ENCODE measurements at places on chromosomes 7 and 10.
A peak's percentile ranks its signal among the peaks of the same experiment; 100 is the strongest.

DNA sequence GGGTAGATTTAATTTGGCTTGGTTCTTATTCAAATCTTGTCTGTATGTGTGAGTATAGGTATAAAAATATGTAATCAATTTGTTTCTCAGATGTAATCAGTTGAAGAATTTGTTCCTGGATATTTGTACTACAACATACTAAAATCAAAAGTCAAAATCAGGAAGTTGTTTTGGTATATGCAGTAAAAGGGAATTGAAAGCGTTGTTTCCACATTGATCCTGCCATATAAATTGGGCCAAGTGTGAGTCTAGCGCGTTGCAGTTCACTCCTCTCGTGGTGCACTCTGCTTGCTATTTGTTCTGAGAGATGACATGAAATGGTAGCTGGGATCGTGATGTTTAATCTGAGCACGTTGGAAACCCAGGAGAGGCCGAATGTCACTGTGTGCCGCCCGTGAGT, 55.9 kb downstream of the SHH start:
- H3K4me1 ChIP-seq: peaks cover 79% of the 10 kb centered on the region
- no peak for DNase-seq
- H3K27ac ChIP-seq: no peak overlapping the region
- H3K4me3 ChIP-seq: no peak overlapping the region

GRCh38 chr10:6999232-6999925, 411.5 kb downstream of the SFMBT2 start:
- peak overlapping the region; percentile 67 for H3K4me3 ChIP-seq
- DNase-seq: peak; percentile 31
- peaks cover 51% of the 10 kb centered on the region for H3K4me1 ChIP-seq
- H3K27ac ChIP-seq: peak overlapping the region; percentile 76
- no peaks in the 10 kb centered on the region for H3K36me3 ChIP-seq

DNA sequence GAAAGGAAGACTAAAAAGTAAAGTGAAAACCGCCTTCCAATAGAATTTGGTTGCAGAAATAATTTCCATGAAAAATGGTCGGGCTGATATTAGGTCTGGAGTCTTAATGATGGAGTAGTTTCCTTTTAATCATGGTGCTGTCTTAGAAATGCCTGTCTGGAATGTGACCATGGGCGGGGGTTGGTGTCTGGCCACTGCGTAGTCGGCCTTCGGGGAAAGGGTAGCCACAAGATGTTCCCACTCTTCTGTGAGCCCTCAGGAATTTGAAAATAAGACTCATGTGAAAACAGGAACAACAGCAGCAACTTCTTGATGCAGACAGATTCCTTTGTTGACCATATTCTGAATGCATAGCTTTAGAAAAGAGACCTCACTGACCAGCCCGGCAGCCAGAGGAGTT, 176.8 kb downstream of the KIAA1217 start:
- no peaks in the 10 kb centered on the region for H3K4me1 ChIP-seq
- no peak for DNase-seq
- no peak overlapping the region for H3K4me3 ChIP-seq
- H3K27ac ChIP-seq: no peak overlapping the region
- peaks cover 6% of the 10 kb centered on the region for H3K27me3 ChIP-seq

- peaks cover 22% of the 10 kb centered on the region for H3K4me1 ChIP-seq
- peaks cover 2% of the 10 kb centered on the region for H3K27me3 ChIP-seq
- H3K36me3 ChIP-seq: peaks cover 72% of the 10 kb centered on the region
- H3K4me3 ChIP-seq: no peak overlapping the region
Measured at GRCh38 chr10:18583575-18584270, 67.7 kb downstream of the NSUN6 start.

GRCh38 chr7:141076377-141076776, 2.5 kb downstream of the TMEM178B start:
- peaks cover 20% of the 10 kb centered on the region for H3K4me1 ChIP-seq
- H3K36me3 ChIP-seq: no peaks in the 10 kb centered on the region
- H3K27me3 ChIP-seq: peaks cover 9% of the 10 kb centered on the region
- DNase-seq: no peak

DNA sequence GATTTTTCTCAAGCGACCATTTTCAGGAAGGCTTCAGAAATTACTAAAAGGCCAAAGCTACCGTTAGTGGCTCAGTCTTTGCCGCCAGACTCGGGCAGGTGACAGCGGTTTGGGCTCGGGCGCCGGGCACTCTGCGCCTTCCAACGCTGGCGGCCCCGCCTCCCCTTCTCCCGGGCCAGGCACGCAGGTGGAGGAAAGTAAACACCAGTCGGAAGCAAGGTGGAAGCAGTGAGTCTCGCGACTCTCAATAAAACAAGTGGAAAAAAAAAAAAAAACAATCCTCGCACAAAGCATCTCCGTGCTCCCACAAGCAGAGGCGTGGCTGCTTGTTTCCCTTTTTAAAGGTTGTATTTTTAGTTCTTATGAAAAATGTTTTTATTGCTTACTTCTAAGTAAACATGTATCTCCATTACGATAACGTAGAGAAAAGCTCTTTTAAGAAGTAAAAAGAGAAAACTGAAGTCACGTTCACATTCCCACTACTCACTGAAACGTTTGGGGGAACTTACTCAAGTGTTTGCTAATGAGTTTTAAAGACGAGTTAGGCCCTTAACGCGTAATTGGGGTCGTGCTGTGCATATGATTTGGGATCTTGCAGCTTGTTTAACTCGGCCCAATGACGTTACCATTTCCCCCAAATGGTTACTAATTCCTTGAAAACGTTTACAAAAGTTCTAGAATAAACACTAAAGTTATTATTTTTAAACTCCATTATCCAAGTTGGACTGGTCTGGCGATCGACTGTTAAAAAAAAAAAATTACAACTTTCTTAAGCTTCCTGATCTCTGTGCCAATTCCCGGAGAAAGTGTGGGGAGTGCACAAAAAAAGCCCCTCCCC, 864 bp downstream of the CDCA7L start:
- H3K4me3 ChIP-seq: peak overlapping the region; percentile 83
- H3K27me3 ChIP-seq: peaks cover 2% of the 10 kb centered on the region
- H3K36me3 ChIP-seq: no peaks in the 10 kb centered on the region
- H3K4me1 ChIP-seq: peaks cover 9% of the 10 kb centered on the region

GRCh38 chr7:86747698-86748097, 104.0 kb downstream of the GRM3 start:
- H3K27me3 ChIP-seq: no peaks in the 10 kb centered on the region
- no peak overlapping the region for H3K4me3 ChIP-seq
- H3K4me1 ChIP-seq: no peaks in the 10 kb centered on the region
- H3K36me3 ChIP-seq: no peaks in the 10 kb centered on the region

- DNase-seq: no peak
- H3K36me3 ChIP-seq: no peaks in the 10 kb centered on the region
- no peaks in the 10 kb centered on the region for H3K4me1 ChIP-seq
- H3K27ac ChIP-seq: no peak overlapping the region
- no peak overlapping the region for H3K4me3 ChIP-seq
Measured at GRCh38 chr7:90266808-90267207, 21.8 kb downstream of the CFAP69 start.

DNA sequence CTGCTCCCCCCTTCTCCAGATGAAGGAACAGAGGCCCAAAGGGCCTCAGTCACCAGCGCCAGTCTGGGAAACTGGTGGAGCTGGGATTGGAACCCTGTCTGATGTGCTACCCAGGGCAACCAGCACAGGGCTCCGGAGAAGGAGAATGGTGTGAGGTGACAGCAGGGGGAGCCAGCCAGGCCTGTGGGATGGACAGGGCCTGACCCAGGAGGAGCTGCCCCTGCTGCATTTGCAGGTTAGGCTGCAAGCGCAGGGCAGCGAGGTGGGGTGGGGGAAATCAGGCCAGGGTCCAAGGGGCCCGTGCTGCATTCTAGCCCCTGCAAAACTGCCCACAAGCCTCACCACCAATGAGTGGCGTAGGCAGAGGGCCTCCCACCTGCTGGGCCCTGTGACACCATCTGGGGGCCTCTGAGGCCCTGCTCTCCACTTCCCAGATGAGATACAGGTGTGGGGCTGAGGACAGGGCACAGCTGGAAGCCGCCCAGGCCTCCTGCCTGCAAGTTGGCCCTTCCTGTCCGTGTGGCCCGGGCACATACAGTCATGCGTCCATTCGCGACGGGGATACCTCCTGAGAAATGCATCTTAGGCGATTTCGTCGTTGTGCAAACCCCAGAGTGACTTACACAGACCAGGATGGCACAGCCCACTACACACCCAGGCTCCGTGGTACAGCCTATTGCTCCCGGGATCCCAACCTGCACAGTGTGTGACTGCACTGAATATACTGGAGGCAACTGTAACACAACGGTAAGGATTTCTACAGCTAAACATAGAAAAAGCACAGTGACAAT, 45.3 kb downstream of the RASGEF1A start:
- no peak for DNase-seq
- peaks cover 20% of the 10 kb centered on the region for H3K4me1 ChIP-seq
- H3K27ac ChIP-seq: no peak overlapping the region
- peaks cover 2% of the 10 kb centered on the region for H3K27me3 ChIP-seq
- no peaks in the 10 kb centered on the region for H3K36me3 ChIP-seq
- no peak overlapping the region for H3K4me3 ChIP-seq

DNA sequence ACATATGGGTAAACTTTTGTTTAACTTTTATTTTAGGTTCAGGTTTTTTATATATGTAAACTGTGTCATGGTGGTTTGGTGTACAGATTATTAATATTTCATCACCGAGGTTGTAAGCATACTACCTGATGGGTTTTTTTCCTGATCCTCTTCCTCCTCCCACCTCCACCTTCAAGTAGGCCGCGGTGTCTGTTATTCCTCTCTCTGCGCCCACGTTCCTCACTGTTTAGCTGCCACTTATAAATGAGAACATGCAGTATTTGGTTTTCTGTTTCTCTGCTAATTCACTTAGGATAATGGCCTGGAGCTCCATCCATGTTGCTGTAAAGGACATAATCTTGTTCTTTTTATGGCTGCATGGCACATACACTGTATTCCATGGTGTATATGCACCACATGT, 1000.0 kb upstream of the CELF2 start:
- no peaks in the 10 kb centered on the region for H3K27me3 ChIP-seq
- no peaks in the 10 kb centered on the region for H3K4me1 ChIP-seq
- no peak overlapping the region for H3K4me3 ChIP-seq
- no peak for DNase-seq

- H3K4me3 ChIP-seq: no peak overlapping the region
- no peaks in the 10 kb centered on the region for H3K27me3 ChIP-seq
- peaks cover 16% of the 10 kb centered on the region for H3K36me3 ChIP-seq
- DNase-seq: no peak
- no peak overlapping the region for H3K27ac ChIP-seq
- peaks cover 11% of the 10 kb centered on the region for H3K4me1 ChIP-seq
Measured at GRCh38 chr7:2172311-2173188, 60.2 kb downstream of the MAD1L1 start.

- no peak overlapping the region for H3K4me3 ChIP-seq
- peaks cover 4% of the 10 kb centered on the region for H3K27me3 ChIP-seq
- no peaks in the 10 kb centered on the region for H3K36me3 ChIP-seq
- H3K27ac ChIP-seq: no peak overlapping the region
- no peaks in the 10 kb centered on the region for H3K4me1 ChIP-seq
Measured at GRCh38 chr7:1812509-1813393, 142.7 kb downstream of the ELFN1 start.

DNA sequence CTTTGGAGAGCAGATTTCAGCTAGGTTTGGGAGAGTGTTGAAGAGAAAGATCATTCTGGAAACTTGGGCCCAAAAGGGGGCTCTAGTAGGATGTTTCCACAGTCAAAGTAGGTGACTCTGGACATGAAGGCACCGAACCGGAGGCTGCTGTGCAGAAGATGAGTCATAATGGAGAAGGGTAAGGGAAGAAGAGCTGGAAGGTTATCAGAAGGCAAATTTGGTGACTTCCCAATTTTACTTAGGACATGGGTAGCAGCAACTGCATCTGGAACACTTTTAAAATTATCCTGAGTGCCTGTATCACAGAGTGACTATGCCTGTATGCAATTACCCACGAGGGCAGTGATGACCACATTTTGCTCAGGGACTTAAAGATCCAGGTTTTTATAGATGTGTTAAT, 38.8 kb downstream of the PIK3AP1 start:
- no peak overlapping the region for H3K4me3 ChIP-seq
- peaks cover 96% of the 10 kb centered on the region for H3K4me1 ChIP-seq
- H3K27ac ChIP-seq: peak overlapping the region; percentile 36
- no peak for DNase-seq
- H3K36me3 ChIP-seq: peaks cover 18% of the 10 kb centered on the region
- H3K27me3 ChIP-seq: peaks cover 8% of the 10 kb centered on the region

DNA sequence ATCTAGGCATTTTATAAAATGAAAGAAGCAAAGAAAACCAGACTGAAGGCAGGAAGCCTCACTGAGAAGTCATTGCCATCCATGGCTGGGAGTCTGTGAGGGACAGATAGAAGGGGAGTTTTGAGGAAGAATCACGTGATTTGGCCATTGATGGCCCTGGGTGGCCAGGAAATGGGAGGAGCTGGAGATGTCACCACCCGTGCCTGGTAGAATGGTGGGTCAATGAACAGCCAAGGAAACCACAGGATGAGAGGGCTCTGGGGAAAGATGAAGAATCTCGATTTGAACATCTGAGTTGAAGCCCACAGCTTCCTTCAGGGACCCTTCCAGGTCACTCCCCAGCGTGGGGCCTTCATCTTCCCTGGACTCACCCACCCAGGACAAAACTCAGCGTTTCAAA, 103.3 kb upstream of the CHST15 start:
- H3K4me1 ChIP-seq: no peaks in the 10 kb centered on the region
- no peak for DNase-seq
- H3K27ac ChIP-seq: no peak overlapping the region
- H3K4me3 ChIP-seq: no peak overlapping the region

DNA sequence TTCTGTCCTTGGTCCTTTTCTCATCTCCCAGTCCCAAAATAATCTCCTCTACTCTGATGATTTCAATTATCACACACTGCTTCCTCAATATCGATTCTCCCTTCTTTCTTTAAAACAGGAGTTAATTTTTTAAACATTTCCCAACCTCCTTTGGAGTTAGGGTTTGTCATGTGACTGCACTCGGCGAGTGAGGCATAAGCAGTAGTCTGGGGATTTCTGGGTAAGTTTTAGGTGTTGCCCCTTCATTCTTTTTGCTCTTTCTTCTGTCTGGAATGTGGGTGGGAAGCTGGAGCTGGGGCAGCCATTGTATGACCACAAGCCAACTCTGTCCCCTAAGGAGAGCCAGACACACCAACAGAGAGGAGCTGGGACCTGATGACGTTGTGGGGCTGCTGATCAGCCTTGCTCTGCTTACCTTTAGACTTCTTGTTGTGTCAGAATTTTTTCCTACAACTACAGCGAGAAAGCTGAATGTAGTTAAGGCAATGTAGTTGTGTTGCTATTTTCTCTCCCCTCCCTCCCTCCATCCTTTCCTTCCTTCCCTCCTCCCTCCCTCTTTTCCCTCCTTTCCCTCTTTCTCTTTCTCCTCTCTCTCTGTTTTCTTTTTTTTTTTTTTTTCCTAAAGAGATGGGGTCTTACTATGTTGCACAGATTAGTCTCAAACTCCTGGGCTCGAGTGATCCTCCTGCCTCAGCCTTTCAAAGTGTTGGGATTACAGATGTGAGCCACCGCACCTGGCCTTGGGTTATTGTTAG, 6.5 kb upstream of the TSPAN14 start:
- no peak overlapping the region for H3K4me3 ChIP-seq
- no peak for DNase-seq
- H3K36me3 ChIP-seq: no peaks in the 10 kb centered on the region
- peak overlapping the region; percentile 19 for H3K27ac ChIP-seq
- peaks cover 16% of the 10 kb centered on the region for H3K4me1 ChIP-seq

- no peak for DNase-seq
- H3K27me3 ChIP-seq: peaks cover 10% of the 10 kb centered on the region
- H3K27ac ChIP-seq: peak overlapping the region; percentile 44
- H3K4me1 ChIP-seq: peaks cover 26% of the 10 kb centered on the region
Measured at GRCh38 chr7:158858592-158859503, 2.5 kb downstream of the DYNC2I1 start.
